ENCODE measurements at places on chromosomes 3 and 15.

DNA sequence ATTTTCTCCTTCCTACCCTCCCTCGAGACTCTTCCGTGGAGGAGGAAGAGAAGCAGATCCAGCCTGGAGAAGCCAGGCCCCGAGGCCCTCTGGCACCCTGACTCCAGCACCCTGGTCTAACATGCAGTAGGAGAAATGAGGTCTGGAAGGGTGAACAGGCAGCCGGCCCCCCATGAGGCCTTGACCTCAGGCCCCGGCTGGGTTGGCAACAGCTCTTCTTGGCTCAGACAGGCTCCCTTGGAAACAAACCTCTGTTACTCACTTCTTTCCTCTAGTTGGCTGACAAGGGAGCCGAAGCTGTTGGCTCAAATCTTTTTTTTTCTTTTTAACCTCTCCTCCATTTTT is 73.4 kb downstream of the CPN2 start:
- no peak for DNase-seq

DNA sequence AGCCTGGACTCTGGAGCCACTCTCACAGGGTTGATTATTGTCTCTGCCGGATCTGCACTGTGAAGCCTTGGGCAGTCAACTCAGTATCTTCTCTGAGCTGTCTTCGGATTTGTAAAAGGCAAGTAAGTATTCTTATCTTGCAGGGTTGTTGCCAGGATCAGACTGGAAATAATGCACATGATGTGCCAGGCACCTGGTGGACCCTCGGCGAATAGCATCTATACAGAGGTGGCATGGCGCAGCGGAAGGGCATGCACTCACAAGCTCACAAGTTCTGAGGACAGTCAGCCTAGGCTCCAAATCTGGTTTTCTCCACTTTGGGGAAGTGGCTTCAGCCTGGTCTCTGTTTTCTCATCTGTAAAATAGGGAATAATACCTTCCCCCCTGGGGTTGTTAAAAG is 113.9 kb downstream of the SRGAP3 start:
- no peak for DNase-seq

DNA sequence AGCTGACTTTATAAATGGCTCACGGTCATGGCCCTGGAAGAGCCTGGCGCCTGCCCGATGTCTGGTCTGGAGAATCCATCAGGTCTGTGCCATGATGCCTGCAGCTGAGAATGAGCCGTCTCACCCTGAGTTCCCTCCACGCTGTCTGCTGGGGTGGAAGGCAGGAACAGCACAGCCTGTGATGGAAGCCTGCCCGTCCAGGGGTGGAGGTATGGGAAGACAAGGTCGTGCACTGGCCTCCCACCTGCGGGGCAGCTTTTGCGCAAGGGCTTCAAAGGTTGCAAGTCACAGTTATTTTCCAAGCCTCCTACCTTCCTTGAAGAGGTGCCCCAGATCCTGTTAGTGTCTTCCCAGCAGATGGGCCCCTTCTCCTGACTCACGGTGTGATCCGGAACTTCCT is 275.5 kb downstream of the FAM43A start:
- no peak for DNase-seq

DNA sequence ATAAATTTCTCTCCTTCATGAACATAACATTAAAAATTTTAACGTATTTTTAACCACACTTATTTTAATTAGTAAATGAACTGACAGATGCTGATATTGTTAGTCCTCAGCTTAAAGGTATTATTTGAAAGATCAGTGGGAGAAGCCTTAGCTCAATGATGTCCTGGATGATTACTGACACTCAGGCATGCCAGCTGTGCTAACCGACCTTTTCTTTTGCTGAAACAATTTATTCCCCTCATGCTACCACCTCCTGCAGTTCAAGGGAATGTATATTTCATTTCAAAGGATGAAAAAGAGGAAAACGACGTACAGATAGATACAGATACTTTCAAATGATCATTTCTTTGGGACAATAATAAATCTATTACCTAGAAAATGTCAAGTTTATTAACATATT is 620.8 kb downstream of the FGF12 start:
- no peak for DNase-seq

DNA sequence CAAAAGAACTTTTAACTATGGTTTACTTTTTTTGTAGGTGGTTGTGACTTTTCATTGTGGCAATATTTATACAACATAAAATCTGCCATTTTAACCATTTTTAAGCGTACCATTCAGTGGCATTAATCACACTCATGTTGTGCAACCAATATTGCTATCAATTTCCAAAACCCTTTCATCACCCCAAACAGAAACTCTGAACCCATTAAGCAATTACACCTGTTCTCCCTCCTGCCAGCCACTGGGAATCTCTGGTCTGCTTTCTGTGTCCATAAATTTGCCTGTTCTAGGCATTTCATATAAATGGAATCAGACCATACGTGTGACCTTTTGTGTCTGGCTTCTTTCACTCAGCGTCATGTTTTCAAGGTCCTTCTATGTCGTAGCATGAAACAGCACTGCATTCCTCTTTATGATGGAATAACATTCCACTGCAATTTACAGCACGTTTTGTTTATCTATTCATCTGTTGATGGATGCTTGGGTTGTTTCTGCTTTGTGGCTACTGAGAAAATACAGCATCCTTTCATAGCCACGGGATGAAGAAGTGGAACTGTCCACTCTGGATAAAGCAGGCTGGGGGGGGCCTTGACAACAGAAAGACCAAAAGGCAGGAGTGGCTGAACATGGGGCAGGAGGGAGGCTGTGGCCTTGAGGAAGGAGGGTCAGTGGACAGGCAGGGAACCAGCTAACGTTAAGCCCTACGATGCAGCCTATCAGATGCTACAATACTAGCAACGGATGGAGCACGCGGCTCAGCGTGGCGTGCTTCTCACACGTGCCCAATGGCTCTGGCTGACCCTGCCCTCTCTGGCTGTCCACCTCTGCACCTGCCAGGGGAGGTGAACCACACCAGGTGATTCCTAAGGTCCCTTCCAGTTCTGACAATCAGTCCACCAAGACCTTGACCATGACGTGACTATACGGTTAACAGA is 110.9 kb downstream of the SEC22A start:
- DNase-seq, result no peak

DNA sequence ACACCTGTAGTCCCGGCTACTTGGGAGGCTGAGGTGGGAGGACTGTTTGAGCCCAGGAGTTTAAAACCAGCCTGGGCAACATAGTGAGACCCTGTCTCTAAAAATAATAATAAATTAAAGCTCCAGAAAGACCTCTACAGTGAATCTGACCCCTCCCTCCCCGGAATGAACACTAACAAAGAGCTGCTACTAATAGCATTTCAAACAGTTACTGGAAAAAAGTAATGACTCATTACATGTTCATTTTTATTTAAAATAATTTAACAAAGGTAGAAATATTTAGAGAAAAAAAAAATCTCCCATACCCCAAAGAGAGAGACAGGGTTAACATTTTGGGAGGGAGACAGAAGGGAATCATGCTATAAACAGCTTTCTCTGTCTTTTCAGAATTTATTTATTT is 2.2 kb upstream of the UBA3 start:
- no peak for DNase-seq

DNA sequence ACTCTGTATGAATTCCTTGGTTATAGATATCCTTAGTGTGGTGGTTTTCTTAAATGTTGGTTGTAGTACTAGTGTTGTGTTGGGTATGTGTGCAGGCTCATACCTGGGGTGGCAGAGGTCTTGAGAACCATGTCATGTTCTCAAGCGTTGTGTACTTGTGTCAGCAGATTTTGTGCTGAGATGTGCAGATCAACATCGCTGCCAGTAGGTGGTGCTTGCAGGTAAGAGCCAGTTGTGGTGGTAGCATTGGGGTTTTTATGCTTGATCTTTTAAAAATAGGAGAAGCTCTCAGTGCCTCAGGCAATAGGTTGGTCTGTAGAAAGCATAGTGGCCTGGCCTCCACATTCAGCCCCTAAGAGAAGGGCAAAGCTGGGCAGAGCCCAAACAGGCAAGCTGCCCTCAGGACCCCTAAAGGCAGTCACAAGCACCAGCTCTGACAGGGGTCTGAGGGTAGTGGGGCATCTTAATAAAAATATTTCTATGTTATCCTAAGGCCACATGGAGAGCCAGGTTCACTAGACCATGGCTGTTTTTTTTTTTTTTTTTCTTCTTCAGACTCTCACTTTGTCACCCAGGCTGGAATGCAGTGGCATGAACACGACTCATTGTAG is 164.0 kb downstream of the IL20RB start:
- no peak for DNase-seq

DNA sequence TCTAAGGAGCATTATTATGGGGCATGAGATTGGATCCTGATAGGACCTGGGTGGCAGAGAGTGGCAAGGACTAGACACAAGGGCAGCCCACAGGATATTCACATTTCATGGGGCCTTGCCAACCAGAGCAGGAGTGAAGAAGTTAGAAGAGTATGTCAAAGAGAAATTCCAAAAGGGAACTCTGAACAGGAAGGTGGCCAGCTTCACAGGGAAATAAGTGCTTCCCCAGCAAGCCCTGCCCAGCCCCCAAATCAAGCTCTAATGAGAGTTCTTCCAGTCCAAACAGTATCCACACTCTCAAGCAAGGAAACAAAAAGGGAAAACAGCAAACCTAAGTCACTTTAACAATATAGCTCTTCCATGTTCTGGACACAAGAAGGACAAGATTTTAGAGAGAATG is 130.2 kb upstream of the COL8A1 start:
- DNase-seq, result no peak

GRCh38 chr15:69815793-69816192 is 281.9 kb downstream of the TLE3 start:
- DNase-seq, result no peak

GRCh38 chr3:61562721-61563312 is 1.4 kb downstream of the PTPRG start:
- no peak for DNase-seq

DNA sequence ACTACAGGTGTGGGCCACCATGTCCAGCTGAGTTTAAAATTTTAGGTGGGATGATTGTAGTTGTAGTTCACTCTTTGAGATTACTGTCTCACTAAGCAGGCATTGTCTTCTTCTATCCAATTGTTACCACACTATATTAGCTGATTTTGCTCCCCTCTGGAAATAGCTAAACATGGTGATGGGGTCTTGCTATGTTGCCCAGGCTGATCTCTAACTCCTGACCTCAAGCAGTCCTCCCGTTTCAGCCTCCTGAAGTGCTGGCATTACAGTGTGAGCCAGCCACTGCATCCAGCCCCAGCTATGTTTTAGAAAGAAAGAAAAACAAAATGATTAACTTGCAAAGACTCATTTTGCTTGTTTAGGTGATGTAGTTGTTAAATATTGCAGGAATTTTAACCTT is 30.6 kb downstream of the YEATS2 start:
- DNase-seq, result no peak

- no peak for DNase-seq
These were observed 5.6 kb upstream of the MFGE8 start for GRCh38 chr15:88918738-88919137.

DNA sequence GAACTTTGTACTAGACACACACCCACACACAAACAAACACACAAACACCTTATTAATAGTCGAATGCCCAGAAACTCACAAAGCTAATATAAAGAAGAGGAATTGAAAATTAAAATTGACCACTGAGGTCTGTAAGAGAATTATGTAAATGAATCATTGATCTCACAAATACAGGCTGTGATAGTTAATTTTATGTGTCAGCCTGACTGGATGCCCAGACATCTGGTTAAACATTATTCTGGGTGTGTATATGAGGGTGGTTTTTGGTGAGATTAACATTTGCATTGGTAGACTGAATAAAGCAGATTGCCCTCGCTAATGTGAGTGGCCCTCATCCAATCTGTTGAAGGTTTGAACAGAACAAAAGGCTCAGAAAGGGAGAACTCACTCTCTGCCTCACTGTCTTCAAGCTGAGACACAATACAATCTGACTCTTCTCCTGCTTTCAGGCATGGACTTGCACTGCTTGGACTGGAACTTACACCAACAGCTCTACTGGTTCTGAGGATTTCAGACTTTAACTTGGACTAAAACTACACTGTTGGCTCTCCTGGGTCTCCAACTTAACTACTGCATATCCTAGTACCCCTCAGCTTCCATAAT is 199.4 kb upstream of the TTC14 start:
- DNase-seq, result no peak

GRCh38 chr3:70999730-71000129 is 583.8 kb downstream of the FOXP1 start:
- DNase-seq, result no peak

GRCh38 chr3:9914559-9915253 is 2.2 kb upstream of the IL17RC start:
- DNase-seq, result no peak

DNA sequence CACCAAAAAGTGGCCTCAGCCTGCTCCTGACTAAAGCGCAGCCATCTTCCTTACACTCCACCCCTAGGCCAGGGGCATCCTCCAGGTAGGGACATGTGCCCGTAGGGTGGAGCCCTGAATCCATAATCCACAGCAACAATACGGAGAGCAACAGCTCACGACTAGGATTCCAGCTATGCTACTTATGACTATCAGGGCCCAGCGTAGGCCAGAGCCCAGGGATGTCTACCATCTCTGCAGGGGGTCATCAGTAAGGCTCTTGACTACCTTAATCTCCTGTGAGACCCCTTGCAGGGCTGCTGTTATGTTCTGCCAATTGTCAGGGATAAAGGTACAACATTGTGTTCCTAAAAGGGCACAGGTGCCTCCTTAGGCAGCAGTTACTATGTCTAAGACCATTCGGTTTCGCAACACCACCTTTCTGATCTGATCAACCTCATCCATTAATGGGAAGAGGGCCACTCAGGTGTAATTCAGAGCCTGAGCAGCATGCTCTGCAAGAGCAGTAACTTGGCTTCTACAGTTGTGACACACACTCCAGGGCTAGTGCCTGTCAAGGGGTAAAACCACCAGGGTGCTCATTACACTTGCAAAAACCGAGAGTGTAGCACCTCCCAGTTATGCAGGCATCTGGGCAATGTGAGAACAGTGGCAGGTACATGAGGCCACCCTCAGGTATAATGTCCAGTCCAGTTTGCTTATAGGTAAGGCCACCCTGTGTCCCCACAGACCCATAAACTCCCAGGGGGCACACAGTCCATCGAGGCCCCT is 11.0 kb downstream of the CCRL2 start:
- no peak for DNase-seq

DNA sequence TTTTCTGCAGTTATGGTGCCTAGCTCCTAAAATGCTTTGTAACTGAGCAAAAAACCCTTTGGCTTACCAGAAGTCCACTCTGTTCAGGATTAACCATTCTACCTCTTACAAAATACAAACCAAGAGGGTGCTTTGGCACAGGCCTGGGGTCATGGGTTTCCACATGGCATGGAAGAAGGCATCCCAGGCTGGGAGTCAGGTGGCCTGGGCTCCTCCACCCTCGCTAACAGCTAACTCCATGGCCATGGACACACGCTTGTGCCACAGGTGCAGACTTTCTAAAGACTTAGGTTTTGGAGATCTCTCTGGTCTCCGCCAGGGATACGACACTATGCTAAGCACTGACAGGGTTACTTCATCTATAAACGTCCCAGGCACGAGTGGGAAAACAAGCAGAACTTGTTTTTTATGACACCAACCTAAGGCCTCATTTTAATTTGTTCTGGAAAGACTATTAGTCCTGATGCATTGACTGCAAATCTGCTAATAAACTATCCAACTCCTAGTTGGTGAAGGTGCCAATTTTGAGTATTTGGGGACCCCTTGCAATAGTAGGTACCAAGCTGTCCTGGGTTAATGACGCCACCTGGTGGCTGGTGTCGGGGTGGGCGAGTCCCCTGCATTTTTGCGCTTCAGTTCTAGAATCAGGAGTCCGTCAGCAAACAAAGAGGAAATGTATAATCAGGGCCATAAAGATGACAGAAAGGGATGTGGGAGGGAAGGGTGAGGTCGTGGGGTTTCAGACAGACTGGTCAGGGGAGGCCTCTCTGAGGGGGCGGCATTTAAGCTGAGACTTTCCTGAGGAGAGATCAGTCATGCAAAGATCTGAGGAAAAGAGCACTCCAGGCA is 10.3 kb upstream of the ALDH1A3 start:
- DNase-seq, result no peak

GRCh38 chr3:182738583-182739411 is 54.5 kb upstream of the ATP11B start:
- no peak for DNase-seq
